ENCODE measurements at places on chromosomes 5 and 9.

DNA sequence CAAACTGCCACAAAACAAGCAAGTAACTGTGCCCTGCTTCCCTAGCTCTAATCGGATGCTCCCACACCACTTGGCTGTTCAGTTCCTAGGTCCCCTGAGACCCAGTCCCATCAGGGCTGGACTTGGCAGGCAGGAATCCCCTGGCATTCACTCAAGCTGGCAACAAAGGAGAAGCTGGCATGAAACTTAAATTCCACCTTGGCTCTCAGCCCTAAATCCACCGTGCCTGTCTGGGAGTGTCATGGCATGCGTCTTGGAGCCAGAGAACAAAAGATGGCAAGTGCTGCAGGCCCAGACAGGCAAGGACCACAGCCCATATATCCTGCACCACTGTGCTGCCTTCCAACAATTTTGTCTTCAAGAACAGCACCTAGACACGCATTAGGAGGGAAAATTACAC is 38.2 kb downstream of the ETF1 start:
- DNase-seq, result no peak

DNA sequence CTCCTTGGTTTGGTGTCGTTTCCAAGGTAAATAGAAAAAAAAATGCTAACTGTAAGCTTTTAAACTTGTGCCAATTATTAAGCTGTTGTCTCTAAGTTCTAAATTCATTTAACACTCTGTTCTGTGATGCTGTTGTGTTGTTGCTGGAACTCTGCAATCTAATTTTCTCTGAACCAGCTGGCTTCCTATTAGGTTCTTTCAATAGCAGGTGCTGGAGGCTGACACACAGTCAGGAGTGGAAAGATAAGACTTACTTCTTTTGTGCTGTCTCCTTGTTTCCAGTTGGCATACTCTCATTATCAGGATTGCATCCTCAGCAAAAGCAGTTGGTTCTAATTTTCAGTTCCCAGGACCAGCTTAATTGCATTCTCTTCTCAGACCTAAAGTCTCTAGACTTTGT is 1252.6 kb upstream of the NUDT12 start:
- DNase-seq, result no peak

GRCh38 chr9:117462861-117463260 is 48.0 kb upstream of the ASTN2 start:
- no peak for DNase-seq

DNA sequence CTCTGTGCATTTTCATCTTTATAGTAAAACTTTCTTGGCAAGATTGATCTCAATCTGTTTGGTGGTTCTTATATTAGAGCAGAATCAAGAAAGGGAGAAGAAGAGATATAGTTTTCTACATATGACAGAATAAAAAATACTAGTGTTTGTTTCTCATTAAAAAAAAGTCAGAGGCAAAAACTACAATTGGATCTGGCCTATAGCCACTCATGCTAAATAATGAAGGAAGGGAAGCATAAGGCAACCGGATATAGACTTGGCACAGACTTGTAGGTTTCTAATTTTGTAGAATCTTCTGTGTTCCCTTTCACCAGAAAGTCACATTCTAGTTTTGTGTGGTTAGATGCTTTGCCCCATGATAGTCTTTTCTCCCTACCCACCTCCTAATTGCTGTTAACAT is 306.2 kb downstream of the PIK3R1 start:
- no peak for DNase-seq

GRCh38 chr5:76525956-76526355 is 97.2 kb downstream of the F2RL2 start:
- no peak for DNase-seq

- no peak for DNase-seq
These were observed 30.3 kb upstream of the STX17 start for GRCh38 chr9:99876190-99876589.

DNA sequence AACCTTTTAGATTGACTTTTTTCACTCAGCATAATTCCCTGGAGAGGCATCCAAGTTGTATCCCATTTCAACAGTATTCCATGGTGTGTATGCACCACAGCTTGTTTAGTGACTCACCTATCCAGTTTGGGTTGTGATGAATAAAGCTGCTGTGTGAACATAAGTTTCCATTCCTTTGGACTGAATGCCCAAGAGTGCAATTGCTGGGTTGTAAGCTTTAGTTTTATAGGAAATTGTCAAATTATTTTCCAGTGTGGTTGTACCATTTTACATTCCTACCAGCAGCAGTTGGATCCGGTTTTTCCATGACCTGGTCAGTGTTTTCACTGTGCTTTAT is 60.9 kb upstream of the TMED7 start:
- DNase-seq, result no peak

- peak; percentile 81 for DNase-seq
These were observed 51.4 kb downstream of the PFDN1 start for GRCh38 chr5:140251527-140251973.

DNA sequence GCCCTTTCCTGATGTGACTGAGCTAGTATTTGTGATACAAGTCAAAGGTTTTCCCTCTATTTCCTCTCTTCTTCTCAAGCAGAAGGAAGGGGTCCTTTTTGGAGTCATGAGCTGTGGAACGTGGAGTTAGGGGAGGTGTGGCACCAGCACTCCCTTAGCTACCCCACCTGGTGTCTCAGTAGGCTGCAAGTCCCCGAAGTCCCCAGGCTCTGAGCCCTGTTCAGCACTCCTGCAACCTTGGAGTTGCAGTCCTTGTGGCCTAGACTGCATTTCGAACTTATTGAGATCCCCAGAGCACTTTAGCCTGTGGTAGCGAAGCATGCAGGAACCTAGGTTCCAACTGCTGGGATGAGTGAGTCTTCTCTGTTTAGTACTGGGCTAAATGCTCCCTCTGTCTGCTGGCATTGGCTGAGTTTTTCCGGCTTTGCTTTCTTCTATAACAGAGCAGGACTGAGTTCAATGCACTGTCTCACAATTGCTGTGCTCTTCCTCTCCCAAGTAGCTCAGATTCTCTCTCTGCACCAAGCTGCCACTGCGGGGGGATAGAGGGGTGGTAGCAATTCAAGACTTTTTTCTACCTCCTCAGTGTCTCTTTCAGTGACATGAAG is 600.7 kb upstream of the CDH9 start:
- peak; percentile 21 for DNase-seq

- DNase-seq, result peak; percentile 29
These were observed 350.5 kb upstream of the DAB2 start for GRCh38 chr5:39775086-39775796.

DNA sequence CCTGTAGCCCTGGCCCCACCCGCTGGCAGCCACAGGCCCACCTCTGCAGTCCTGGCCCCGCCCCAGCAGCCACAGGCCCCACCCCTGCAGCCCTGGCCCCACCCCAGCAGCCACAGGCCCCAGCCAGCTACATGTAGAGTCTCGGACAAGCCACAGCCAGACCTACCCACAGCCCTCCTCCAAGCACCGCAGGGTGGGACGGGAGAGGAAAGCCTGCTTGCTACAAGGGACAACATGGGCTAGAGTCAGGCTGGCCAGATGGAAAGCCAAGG is 49.5 kb upstream of the SARDH start:
- peak; percentile 57 for DNase-seq

GRCh38 chr5:142971303-142972013 is 201.3 kb downstream of the ARHGAP26 start:
- DNase-seq, result peak; percentile 77

- no peak for DNase-seq
These were observed 10.2 kb downstream of the MARCHF6 start for GRCh38 chr5:10363519-10364185.
